ENCODE measurements at places on chromosomes 6 and 20. TPM values are rescaled to one million over a fixed set of nuclear protein-coding genes. Genes with fewer than 3 reads are reported as not detected.
A peak's percentile ranks its signal among the peaks of the same experiment; 100 is the strongest.

The KCNG1 gene
- total RNA-seq = 0.32 TPM

The HUS1B gene
- not detected for total RNA-seq

The POU5F1 gene
- 0.94 TPM for total RNA-seq

The ABCF1 gene
- 32.5 TPM for total RNA-seq

The SEL1L2 gene
- total RNA-seq = 0.43 TPM

The NOX3 gene
- total RNA-seq = not detected

The FAXC gene
- total RNA-seq = not detected

The CLDN20 gene
- not detected for total RNA-seq

The ZNF341 gene
- 1.9 TPM for total RNA-seq

The LKAAEAR1 gene
- not detected for total RNA-seq

DNA sequence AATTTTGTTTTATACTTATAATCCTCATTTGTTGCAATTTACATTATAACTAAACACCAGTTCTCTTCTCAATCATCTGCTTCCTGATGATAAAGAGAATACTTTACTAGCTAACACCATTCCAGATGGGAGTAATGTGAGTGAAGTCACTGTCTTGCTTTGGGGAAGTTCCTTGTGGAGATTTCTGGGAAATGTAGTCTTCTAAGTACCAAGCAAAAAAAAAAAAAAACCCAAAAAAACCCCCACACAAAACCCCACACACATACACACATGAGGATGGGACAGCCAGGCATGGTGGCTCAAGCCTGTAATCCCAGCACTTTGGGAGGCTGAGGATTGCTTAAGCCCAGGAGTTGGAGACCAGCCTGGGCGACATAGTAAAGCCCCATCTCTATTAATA is 2.2 kb upstream of the SNPH start:
- no peak for DNase-seq

GRCh38 chr20:60964911-60965310 is 287.1 kb upstream of the CDH4 start:
- DNase-seq = no peak

GRCh38 chr6:138113588-138114210 is 6.5 kb upstream of the PERP start:
- DNase-seq = no peak

- no peak for DNase-seq
Observed at GRCh38 chr6:18507561-18507960, 120.4 kb downstream of the RNF144B start.

GRCh38 chr20:61924858-61925554 is 140.7 kb downstream of the TAF4 start:
- peak; percentile 25 for DNase-seq

DNA sequence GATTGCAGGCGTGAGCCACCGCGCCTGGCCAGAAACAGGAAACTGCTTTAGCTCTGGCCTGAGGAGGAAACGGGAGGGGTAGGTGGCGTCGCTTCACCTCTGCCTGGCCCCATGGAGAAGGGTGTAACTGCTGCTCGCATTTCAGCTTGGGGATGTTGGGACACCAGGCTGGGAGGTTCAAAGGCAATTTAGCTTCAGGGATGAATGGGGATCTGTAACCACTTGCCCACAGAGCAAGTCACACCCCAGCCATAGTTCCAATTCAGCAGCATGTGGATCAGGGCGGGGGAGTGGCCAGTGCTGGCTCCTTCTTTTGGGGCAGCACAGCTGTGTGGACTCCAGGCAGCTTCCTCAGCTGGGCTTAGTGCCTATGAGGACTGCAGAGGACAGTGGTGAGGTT is 34.8 kb upstream of the NUP153 start:
- no peak for DNase-seq

GRCh38 chr20:36043892-36044515 is 75.6 kb downstream of the CNBD2 start:
- DNase-seq = no peak

GRCh38 chr20:16444057-16444777 is 129.0 kb downstream of the KIF16B start:
- DNase-seq = peak; percentile 34

DNA sequence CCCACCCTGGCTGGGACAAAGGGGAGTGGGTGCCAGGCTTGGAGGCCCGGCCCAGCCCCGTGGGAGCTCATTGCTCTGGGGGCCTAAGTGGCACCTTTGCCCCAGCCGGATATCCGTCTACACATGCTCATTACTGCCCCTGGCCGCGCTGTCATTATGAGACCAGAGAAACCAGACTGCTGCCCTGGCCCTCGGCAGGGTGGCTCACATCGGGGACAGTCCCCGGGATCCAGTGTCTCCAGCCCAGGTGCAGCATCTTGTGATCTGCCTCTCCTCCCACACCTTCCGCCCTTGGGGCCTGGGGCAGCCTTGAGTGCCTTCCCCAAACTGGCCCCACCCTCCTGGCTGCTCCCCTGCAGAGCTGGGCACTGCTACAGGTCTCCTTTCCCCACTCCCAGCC is 4.9 kb downstream of the SRMS start:
- no peak for DNase-seq

Data from Right ventricle myocardium superior (tissue), 1 donor.